ENCODE measurements at places on chromosomes 5 and 9. TPM values are rescaled to one million over a fixed set of nuclear protein-coding genes. Genes with fewer than 3 reads are reported as not detected.

DNA sequence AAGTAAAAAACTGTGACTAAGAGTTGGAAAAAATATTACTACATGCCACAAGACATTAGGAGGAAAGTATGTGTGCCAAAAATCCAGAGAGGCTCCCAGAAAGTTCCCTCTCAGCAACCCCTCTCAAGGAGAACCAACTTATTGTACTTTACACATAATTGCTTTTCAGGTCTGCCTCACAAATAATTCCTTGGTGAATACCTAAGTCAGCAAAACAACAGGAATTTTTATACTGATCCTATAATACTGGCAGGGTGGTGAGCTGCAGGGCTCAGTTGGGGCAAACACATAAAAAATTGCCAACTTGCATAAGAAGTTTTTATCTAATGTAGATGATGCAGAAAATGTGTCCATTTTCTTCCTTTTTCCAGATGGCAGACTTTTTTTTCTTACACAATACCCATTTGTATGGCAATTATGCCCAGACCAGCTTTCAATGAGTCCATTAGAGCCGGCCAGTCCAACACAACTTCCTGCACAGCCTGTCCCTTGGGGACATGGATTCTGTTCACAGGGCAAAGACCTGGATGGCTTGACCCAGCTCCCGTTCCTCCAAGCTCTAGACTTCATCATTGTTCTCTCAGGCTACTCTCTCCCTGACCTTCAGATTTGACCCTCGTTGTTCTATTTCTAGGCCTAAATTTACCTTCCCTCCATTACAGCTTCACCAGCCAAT lies 31.3 kb downstream of the MARCHF3 start:
- H3K4me1 ChIP-seq, result no peaks in the 10 kb centered on the region
- H3K36me3 ChIP-seq, result no peaks in the 10 kb centered on the region
- H3K4me3 ChIP-seq, result no peak overlapping the region
- no peaks in the 10 kb centered on the region for H3K27me3 ChIP-seq
- no peak overlapping the region for H3K27ac ChIP-seq

- H3K4me3 ChIP-seq, result no peak overlapping the region
- H3K27ac ChIP-seq, result no peak overlapping the region
- no peaks in the 10 kb centered on the region for H3K27me3 ChIP-seq
- no peaks in the 10 kb centered on the region for H3K36me3 ChIP-seq
Measured at GRCh38 chr5:144156767-144157171, 13.7 kb downstream of the YIPF5 start.

DNA sequence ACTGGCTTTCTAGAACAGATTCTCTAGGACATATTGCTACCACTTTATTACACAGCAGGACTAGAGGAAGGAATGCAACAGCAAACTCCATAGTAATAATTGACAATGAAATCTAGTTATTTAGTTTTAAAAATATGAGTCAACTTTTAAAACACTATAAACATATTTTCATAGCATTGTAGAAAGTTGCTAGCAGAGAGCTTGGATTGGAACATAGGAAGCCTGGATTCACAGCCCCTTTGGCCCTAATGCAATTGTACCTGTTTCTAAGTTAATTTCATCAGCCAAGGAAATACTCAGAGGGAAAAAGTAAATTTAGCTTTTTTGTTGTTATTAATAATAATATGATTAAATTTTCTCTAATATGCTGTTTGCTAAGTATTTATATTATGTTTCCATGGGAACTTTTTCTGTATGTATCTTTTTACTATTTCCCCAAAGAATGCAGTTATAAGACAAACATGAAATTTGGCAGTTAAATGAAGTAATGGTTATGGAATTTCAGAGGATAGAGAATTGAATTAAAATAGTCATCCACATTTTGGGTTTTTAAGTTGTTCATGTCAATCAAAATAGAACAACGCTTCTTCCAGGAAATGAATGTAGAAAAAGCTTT lies 45.6 kb downstream of the VCAN start:
- H3K4me3 ChIP-seq, result no peak overlapping the region
- no peaks in the 10 kb centered on the region for H3K27me3 ChIP-seq
- no peak for DNase-seq
- H3K27ac ChIP-seq, result no peak overlapping the region
- no peaks in the 10 kb centered on the region for H3K36me3 ChIP-seq

- DNase-seq, result no peak
- no peaks in the 10 kb centered on the region for H3K36me3 ChIP-seq
- H3K4me3 ChIP-seq, result no peak overlapping the region
- no peaks in the 10 kb centered on the region for H3K4me1 ChIP-seq
- no peak overlapping the region for H3K27ac ChIP-seq
Measured at GRCh38 chr5:136061630-136062365, 33.0 kb downstream of the TGFBI start.

- H3K4me1 ChIP-seq, result no peaks in the 10 kb centered on the region
- H3K36me3 ChIP-seq, result no peaks in the 10 kb centered on the region
Measured at GRCh38 chr5:96481009-96481786, 48.1 kb upstream of the PCSK1 start.

FCN2 gene
- total RNA-seq, result 0.73 TPM

TMOD1 gene
- 15.4 TPM for total RNA-seq

HACD4 gene
- 5.1 TPM for total RNA-seq

IFT74 gene
- total RNA-seq, result 13.0 TPM
